Sigmoid colon (tissue), 7 donors: ENCODE measurements at places on chromosomes 12 and 14. TPM values are rescaled to one million over a fixed set of nuclear protein-coding genes. Genes with fewer than 3 reads are reported as not detected.
A peak's percentile ranks its signal among the peaks of the same experiment; 100 is the strongest.

- H3K27ac ChIP-seq, result no peak overlapping the region
- no peaks in the 10 kb centered on the region for H3K36me3 ChIP-seq
- DNase-seq, result no peak
- no peaks in the 10 kb centered on the region for H3K4me1 ChIP-seq
- no peak overlapping the region for H3K4me3 ChIP-seq
- no peaks in the 10 kb centered on the region for H3K27me3 ChIP-seq
Observed at GRCh38 chr14:51155326-51155725, 60.4 kb upstream of the TRIM9 start.

The C3AR1 gene
- polyA plus RNA-seq, result 7.6 TPM

The TMTC1 gene
- 3.6 TPM for polyA plus RNA-seq

The A2M gene
- polyA plus RNA-seq, result 55.3 TPM

- no peaks in the 10 kb centered on the region for H3K27me3 ChIP-seq
- DNase-seq, result no peak
- H3K36me3 ChIP-seq, result no peaks in the 10 kb centered on the region
- no peak overlapping the region for H3K4me3 ChIP-seq
- H3K27ac ChIP-seq, result no peak overlapping the region
Observed at GRCh38 chr12:10554756-10555481, 49.2 kb downstream of the EIF2S3B start.

The CLEC1B gene
- polyA plus RNA-seq, result not detected

DNA sequence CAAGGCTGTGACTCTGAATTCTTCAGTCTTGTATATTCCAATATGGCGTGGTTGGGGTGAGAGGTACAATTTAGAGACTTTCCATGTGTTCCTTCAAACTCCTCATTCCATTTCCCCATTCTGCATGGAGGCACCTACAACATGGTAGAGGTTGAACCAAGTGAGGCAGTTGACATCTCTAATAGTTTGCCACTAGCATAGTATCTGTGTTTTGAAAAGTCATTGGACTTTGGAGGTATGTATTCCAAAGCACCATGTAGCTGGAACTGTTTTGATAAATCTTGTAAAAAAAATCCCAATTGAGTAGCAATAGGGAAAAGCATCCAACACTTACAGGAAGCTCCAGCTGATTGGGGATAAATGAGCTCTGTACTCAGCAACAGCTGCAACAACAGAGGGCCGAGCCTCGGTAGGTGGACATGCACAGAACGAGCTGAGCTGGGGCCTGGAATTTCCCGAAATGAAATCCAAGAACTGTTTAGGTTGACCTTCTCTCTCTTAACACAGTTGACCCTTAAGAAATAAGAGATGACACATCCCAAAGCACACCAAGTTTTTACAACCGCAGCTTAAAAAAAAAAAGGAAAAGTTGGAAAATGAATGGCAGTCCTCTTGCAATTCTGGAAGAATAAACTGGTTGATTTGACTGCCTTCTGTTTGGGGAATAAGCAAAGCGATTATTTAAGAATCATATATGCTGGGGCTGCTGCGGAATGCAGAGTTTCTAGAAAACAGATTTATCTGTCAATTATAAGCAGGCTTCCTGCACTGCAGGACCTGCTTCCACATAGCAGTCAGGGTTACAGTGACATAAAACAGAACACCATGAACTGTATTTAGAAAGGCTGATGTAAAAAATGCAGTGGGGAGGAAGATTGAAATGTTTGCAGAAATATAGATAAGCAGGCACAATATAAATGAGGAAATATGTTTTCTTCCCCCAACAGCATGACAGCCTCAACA is 194.6 kb upstream of the KRR1 start:
- H3K4me3 ChIP-seq, result no peak overlapping the region
- peaks cover 14% of the 10 kb centered on the region for H3K4me1 ChIP-seq
- peak; percentile 72 for DNase-seq
- no peaks in the 10 kb centered on the region for H3K36me3 ChIP-seq
- no peaks in the 10 kb centered on the region for H3K27me3 ChIP-seq

The TMTC2 gene
- polyA plus RNA-seq, result 2.4 TPM

- no peaks in the 10 kb centered on the region for H3K4me1 ChIP-seq
- H3K27me3 ChIP-seq, result no peaks in the 10 kb centered on the region
- no peaks in the 10 kb centered on the region for H3K36me3 ChIP-seq
- H3K4me3 ChIP-seq, result no peak overlapping the region
Observed at GRCh38 chr14:76073717-76074116, 78.0 kb upstream of the GPATCH2L start.

DNA sequence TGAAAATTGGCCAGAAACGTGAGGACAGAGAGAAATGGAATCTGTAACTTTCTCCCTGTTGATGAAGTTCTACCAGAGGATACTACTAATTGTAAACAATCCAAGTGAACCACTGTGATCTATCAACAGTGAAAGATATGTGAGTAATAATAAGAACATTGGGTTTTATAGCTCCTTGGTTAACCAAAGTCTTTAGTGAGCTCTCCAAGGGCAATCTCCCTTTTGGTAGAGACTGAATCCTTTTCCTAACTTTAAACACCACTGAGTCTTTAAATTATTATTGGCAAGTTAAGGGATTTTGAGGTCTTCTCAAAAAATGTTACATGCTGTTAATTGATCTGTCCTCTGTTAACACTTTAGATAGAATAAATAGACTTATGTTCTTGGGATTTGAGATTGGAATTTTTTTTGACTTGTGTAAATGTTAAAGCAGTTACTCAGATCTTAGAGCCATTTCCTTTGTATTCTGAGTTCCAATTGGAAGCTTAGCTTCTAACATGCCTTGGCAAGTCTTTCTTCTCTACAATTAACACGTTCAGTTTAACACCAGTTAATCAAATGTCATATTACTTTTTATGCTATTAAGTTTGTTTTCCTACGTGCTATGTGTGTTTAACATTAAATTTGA is 338.2 kb upstream of the DDHD1 start:
- no peak overlapping the region for H3K27ac ChIP-seq
- H3K4me3 ChIP-seq, result no peak overlapping the region
- H3K27me3 ChIP-seq, result no peaks in the 10 kb centered on the region

- no peaks in the 10 kb centered on the region for H3K4me1 ChIP-seq
- H3K36me3 ChIP-seq, result no peaks in the 10 kb centered on the region
- H3K4me3 ChIP-seq, result no peak overlapping the region
- no peak overlapping the region for H3K27ac ChIP-seq
- no peak for DNase-seq
- H3K27me3 ChIP-seq, result no peaks in the 10 kb centered on the region
Observed at GRCh38 chr12:74514098-74514872, 23.4 kb upstream of the ATXN7L3B start.

GRCh38 chr12:39867631-39868327 is 238.1 kb downstream of the SLC2A13 start:
- no peaks in the 10 kb centered on the region for H3K36me3 ChIP-seq
- H3K27ac ChIP-seq, result no peak overlapping the region
- no peak for DNase-seq
- no peaks in the 10 kb centered on the region for H3K27me3 ChIP-seq
- no peak overlapping the region for H3K4me3 ChIP-seq
- H3K4me1 ChIP-seq, result no peaks in the 10 kb centered on the region

The WSCD2 gene
- not detected for polyA plus RNA-seq
